GF-D8 (cell line): ENCODE measurements at places on chromosomes 2 and 18.

GRCh38 chr18:53509886-53510285 is 714.6 kb downstream of the MBD2 start:
- no peak for DNase-seq

DNA sequence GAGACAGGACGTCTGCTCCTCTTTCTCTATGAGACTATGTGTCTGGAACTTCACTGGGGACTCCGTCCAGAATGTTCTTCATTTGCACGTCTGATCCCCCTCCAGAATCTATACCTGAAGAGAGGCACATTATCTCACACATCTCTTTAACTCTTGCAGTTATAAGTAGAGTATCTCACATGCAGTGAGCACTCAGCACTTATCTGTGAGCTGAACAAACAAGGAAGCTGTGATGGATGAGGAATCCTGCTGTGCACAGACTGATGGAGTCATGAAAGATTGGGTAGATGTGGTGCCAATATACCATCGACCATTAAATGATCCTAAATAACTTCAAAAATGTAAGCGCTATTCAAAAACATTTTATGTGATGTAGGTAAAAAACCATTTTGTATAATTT is 888.3 kb upstream of the CELF4 start:
- DNase-seq = no peak

- no peak for DNase-seq
Observed at GRCh38 chr2:626491-627339, 50.5 kb downstream of the TMEM18 start.

GRCh38 chr2:202635428-202636212 is 851 bp downstream of the FAM117B start:
- DNase-seq = peak; percentile 37

DNA sequence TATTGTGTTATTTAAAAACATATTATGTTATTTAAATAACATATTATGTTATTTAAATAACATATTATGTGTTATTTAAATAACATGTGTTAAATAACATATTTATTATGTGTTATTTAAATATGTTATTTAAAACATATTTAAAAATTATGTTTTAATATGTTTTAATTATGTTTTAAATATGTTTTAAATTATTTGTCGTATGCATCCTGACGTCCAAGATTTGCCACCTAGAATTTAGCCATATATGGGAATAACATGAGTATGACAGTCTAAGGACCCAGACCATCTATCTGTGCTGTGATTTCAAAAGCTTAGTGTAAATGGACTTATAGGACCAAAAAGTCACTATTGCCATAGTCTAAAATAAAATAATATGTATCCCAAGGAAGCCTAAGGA is 484.3 kb upstream of the KLHL29 start:
- DNase-seq = no peak

- DNase-seq = no peak
Observed at GRCh38 chr2:97355887-97356286, 233.8 kb downstream of the ANKRD36B start.

DNA sequence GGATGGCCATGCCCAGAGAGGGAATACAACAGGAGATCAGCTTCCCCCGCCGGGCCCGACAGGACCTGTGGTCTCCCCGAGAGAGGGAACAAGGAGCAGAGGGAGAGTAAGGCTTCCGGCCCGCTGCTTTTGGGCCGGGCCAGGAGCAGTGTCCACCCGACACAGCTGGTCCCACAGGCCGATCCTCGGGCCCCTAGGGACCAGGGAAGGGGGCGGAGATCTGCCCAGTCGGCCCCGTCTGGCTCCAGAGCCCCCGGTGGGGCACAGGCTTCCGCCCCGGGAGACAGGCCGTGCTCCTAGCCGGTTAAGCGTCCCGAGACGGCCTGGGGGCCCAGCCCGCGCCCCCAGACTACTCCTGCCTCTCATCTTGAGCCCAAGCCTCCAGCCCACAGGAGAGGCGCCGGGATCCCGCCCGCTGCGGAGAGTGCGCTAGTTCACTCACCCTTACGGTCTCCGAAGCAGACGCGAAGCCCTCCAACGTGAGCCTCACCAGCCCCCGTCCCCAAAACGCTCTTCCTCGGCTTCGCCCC is at the start of gene MCFD2:
MCFD2 (minus strand) TSS at position 526 of the 530 bp plus-strand sequence. CDS start 6,635 bp downstream, outside the sequence.
- no peak for DNase-seq

- DNase-seq = no peak
Observed at GRCh38 chr2:66957198-66957597, 439.9 kb upstream of the ETAA1 start.

- no peak for DNase-seq
Observed at GRCh38 chr2:183162362-183162761, 38.1 kb downstream of the NUP35 start.

GRCh38 chr2:219405451-219405850 is 12.7 kb upstream of the DES start:
- no peak for DNase-seq

GRCh38 chr2:4047961-4048891 is 344.9 kb downstream of the DCDC2C start:
- no peak for DNase-seq

- DNase-seq = no peak
Observed at GRCh38 chr2:63741884-63742579, 99.7 kb upstream of the UGP2 start.

GRCh38 chr2:29000481-29000880 is 19.4 kb downstream of the TOGARAM2 start:
- DNase-seq = peak; percentile 96

DNA sequence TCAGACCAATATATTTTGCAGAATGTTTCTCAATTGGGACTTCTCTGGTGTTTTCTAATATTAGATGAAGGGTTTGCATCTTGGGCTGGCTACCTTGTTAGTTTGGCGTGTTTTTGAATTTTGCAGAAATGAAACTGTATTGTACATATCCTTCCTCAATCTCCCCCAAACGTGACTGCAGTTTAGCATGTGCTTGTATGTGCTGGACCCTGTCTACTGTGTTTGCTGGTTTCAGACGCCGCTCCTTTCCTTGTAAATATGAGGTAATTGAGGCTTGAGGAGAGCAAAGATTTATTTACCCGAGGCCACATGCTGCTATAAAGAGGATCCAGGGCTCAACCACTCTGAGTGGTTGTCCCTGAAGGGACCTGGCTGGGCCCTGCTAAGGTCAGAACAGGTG is 57.2 kb downstream of the NGEF start:
- DNase-seq = no peak

- DNase-seq = no peak
Observed at GRCh38 chr2:229256376-229256775, 14.7 kb downstream of the PID1 start.

- no peak for DNase-seq
Observed at GRCh38 chr18:52499016-52499415, 159.0 kb downstream of the DCC start.

DNA sequence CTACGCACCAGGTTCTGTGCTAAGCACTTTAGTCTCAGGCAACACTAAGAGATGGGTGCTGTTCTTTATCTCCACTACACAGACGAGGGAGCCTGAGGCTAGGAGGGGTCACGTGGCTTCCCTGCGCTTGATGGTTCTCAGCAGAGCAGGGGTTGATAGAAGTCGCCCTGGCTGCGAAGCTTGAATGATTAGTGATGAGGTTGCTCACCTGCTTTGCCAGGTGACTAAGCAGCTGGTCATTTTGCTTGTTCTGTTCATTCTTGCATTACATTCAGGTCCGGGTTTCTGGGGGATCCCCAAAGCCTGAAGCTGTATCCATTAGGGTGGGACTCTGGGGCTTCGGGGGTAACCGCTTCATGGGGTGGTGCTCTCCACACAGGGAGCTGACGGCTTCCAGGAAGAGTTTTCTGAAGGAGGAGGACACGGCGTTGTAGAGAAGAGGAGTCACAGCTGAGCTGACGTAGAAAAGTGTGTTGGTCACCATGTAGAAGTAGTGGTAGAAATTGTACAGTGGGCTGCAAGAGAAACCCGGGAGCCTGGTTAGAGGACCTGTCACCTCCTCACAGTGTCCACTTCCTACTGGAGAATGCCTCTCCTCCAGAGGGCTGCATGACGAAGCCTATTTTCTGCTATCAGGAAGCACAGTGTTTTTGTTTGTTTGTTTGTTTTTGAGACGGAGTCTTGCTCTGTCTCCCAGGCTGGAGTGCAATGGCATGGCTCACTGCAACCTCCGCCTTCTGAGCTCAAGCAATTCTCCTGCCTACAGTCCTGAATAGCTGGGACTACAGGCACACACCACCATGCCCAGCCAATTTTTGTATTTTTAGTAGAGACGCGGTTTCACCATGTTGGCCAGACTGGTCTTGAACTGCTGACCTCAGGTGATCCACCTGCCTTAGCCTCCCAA is 11.5 kb downstream of the NTSR2 start:
- no peak for DNase-seq

- no peak for DNase-seq
Observed at GRCh38 chr18:42801706-42802105, 313.8 kb downstream of the RIT2 start.

- no peak for DNase-seq
Observed at GRCh38 chr2:149438330-149438960, 108.1 kb downstream of the LYPD6 start.

DNA sequence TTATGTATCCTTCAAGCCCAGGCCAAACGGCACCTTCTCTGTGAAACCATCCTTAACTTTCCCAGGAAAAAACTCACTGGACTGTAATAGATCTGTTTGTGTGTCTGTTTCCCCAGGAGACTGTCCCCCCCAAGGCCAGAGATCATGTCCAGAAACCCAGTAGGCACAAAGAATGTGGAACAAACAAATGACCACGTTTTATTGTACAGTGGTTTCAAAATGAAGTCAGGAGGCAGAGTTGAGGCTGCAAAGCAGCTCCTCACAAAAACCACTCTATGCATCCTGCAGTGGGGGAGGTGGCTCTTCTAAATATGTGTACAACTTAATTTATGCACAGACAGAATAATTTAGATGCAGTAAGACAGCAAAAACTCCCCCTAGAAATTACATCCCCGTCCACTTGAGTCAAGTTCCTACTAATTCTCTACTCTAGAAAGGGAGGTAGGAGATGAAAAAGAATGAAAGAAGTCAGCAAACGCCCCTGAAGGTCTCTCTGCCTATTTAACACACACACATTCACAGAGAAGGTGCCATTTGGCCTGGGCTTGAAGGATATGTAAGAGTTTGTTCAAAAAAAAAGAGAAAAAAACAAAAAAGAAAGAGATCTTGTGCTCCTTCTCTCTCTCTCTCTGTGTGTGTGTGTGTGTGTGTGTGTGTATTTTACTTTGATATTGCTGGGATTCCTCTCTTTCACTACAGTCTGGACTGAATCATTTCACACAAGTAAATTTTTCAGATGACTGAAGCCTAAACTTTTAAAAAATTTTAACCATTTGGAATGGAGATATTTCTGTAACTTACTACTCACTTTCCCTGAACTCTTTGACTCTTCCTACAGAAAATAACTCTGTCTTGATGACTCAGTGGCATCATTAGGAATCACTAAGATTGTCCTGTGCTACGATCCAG is 19.5 kb downstream of the BCL2 start:
- no peak for DNase-seq

DNA sequence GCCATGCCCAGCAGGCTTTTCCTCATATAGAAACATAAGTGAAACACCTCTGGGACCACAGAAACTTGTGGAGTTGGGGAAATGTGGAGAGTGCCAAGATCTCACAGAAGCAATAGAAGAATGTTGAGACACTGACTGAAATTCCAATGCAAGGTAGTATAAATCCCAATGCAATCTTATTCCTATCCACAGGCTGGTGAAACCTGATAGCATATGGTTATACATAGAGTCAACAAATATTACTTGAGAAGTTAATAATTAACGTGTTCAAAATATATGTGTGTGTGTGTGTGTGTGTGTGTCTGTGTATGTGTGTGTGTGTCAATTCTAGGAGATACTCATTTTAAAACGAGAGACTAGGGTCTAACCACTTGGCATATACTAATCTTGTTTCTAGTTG is 776.8 kb upstream of the ACVR2A start:
- no peak for DNase-seq

DNA sequence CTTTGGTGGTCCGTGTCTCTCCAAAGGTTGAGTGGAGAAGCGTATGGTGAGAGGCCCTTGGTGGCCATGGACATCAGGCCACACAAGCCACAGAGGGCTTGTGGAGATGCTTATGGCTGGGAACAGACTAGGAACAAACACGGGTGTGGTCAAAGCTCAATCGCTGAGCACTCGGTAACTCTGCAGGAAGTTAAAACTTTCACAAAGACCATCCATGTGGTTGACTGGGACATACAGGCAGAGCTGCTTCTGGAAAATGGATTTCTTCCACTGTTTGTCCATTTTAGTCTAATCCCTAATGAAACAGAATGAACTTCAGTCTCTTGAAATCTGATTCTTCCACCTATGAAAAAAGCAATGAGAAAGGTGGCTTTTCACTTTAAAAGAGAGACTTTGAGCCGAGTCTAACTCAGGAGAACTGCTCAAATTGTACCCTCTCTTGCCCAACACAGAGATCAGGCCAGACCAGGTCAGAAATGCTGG is 17.7 kb downstream of the GDF7 start:
- DNase-seq = no peak

DNA sequence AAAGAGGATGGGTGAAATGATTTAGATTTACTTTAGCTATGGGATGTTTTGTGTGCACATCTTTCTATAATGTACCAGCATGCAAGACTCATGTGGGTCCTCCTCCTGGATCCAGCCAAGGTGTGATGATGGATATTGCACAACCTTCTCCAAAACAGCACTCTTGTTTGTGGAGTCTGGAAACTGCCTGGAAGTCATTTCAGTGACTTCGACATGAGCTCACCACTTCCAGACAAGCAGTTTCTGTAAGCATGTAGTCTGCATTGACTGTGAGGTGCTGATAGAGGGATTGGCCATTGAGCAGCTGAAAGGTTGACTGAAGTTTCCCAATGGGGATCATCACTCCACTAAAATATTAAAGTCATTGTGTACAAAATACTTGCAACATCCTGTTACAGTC is 154.0 kb downstream of the TRIB2 start:
- DNase-seq = no peak

DNA sequence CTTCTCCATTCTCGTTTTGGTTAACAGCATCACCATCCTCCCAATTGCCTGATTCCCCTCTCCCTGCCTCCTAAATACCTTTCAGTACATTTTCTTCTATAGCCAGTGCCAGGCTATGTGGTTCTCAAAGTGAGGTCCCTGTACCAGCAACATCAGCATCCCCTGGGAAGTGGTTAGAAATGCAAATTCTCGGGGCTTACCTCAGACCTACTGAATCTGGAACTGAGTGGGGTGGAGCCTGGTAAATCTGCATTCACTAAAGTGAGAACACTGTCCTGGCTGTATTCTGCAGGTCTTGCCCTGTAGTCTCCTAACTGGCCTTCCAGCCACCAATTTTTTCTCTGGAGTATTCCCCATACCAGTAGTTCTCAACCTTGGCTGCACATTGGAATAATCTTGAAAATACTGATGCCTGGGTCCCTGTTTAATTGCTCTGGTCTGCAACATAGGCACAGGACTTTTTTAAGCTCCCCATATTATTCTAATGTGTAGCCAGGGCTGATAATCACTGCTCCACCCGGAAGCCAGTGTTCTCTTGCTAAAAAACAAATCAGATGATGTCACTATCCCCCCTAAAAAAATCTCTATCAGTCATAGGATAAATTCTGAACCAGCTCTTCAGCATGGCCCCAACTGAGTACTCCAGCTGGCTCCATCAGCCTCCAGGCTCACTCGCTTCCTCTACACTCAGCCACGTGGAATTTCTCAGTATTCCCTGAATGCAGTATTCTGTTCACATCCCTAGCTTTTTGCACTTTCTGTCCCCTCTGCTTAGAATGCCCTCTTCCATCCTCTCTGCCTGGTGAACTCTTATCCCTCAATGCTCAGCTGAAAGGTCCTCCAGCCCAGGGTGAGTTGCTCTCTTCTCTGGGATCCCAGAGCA is 98.4 kb downstream of the CDK15 start:
- DNase-seq = no peak
